Breast epithelium (tissue), 4 donors: ENCODE measurements at places on chromosomes 16 and 17.
A peak's percentile ranks its signal among the peaks of the same experiment; 100 is the strongest.

GRCh38 chr17:73956595-73957465, 246.6 kb upstream of the RPL38 start:
- DNase-seq: no peak

- peak; percentile 14 for DNase-seq
These were observed 94.0 kb upstream of the CDH5 start for GRCh38 chr16:66272461-66272860.

GRCh38 chr16:8948831-8949230, 14.9 kb downstream of the USP7 start:
- no peak for DNase-seq

DNA sequence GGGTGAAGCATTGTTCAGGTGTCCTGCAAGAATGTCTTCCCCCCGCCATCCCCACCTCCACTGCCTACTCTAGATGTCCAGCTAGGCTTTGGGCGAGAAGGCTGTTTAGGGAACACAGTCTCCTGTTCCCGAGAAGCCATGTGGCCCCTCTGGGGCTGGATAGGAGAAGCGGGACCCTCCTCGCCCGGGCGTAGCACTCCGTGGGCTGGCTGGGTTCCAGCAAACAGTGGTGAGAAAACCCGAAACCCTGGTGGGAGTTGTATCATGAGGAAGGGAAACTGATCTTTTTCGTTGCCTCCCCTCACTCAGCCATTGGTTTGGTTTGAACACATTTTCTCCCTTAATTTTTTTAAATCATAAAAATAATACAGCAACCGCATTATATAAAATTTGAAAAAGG, 56.6 kb downstream of the IRF8 start:
- DNase-seq: no peak

GRCh38 chr17:21119919-21120249, 6.9 kb upstream of the DHRS7B start:
- DNase-seq: no peak

GRCh38 chr16:58212824-58213655, 15.1 kb upstream of the CSNK2A2 start:
- no peak for DNase-seq

DNA sequence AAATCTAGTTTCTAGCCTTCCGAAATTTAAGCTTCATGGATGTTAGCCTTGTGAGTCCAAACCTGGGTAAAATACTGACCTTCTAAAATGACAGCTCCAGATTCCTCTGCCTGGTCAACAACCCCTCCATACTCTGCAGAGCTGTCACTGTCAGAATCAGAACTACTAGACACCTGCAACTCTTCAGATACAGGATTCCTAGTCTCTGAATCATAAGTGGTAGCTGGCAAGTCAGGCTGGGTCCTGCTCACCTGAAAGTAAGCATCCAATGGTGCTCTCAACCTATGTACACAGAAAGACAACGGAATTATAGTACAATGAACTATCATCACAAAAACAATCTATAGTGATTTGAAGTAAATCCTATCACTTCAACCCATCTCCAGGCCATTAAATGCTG, 14.8 kb downstream of the RFWD3 start:
- no peak for DNase-seq

GRCh38 chr16:47634727-47635126, 173.6 kb downstream of the PHKB start:
- no peak for DNase-seq

DNA sequence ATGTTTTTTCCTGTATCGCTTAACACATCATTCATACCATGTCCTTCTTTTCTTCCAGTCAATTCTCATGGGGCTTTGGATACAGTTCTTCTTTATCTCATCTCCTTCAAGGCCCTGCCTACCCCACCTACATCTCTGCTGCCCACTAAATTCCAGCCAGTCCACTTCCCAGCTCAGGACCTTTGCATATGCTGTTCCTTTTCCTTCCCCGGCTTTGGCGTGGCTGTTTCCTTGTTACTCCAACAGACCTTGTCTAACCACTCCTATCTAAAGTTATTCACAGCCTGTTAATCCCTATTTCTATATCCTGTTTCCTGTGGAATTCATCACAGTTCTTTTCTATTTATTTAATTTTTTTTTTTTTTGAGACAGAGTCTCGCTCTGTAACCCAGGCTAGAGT, 6.6 kb upstream of the STAT3 start:
- DNase-seq: no peak

DNA sequence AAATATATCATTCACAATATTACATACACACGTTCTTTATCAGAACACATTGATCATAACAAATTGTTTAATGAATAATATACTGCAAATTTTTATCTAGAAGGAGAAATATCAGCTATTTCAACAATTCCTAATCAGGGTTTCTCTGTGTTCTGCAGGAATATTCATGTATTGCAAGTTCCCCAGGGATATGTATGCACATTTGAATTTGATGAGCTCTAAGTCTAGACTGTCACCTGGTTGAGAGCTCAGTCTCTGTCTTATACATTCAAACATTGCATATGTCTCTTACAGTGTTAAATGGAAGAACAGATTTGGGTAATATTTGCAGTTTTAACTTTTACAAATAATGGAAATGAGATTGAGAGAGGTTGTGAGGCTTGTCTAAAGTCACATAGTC, 829.7 kb downstream of the CDH11 start:
- no peak for DNase-seq

DNA sequence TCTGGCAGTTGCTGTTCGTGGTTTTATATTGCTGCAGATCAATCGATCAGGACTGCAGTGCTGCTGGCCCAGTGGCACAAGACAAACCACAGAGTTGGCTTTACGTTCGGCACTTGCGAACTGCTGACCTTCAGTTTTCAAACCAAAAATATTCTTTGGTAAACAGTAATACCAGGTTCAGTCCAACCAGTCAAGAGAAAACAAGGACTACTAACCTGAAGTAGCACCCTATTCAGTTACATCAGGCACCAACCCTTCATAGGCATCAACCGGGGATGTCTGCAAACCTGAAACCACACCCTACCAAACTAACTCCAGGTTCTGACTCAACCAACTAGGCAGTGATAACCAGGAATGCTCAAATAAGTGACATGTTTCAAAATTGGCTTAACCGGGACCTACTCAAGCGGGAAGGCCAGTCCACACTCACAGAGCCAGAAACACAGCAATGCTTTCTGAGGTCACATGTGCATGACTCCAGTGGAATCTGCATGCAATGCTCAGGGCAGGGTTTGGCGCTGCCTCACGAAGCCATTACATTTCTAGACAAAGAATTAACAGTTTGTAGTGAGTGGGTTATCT, 91.1 kb downstream of the SMG6 start:
- no peak for DNase-seq

DNA sequence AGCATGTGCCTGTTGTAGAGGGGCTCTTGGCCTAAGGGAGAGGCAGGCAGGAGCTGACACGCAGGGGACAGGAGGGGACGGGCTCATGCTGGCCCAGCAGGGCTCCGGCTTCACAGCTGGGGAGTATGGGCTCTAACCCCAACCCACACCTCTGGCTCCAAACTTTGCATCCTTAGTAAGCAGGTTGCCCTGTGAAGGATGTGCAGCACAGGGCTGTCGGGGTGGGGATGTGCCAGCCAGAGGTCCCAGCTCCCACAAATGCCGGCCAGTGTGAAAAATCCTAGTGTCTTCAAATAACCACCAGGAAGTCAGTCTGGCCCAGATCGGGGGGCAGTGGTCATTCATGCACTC, 14.0 kb upstream of the FAM83G start:
- DNase-seq: no peak

GRCh38 chr16:11561454-11561805, 25.3 kb downstream of the LITAF start:
- no peak for DNase-seq

GRCh38 chr16:88754912-88755744, 29.9 kb downstream of the PIEZO1 start:
- no peak for DNase-seq
